Globus pallidus (tissue), 1 donor: ENCODE measurements at places on chromosomes 1 and 21.

DNA sequence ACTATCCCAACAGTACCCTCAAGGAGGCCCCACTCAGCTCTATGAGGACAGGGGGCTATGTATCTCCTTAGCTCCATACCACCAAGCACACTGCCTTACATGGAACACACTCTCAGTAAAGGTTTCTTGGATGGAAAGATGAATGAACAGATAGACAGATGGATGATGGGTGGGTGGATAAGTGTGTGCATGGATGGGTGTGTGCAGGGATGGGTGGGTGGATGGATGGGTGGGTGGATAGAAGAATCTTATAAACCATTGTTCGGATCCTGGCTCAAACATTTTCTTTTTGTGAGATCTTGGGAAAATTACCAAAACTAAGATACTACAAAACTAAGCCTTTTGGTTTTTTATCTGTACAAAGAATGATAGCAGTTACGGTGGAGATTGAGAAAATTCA, 111.0 kb upstream of the NFIA start:
- no peak for DNase-seq

GRCh38 chr1:206699626-206700025, 14.9 kb downstream of the MAPKAPK2 start:
- DNase-seq, result no peak

DNA sequence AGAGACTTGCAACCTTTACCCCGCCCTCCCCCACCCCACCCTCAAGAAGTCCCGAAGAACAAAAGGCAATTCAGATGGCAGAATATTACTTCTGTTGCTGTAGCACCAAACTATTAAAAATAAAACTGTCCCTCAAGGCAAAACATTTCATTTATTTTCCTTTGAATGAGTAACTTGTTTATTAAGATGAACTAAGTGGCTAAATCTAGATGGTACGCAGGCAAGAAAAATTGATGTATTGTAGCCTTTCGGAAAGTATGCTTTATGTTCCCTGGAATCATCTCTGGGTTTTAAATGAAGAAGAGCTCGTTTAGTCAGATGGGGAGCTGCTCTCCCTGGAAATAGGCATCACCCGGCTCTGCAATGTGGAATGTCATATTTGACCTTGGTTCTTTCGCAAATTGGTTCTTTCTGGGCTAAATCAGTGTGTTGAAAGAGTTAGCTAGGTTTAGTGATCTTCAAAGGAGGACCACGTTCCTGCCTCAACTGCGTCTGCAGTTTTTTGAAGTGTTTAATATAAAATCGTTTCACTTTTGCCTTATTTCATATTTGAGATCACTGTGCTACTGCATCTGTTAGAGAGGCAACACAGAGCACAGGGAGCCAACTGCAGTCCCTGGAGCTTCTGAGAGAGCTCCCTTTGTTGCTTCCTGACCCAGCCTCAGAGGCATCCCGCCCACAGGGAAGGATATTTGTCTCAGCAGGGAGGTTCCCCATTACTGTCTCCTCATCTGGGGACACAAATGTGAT, 61.8 kb downstream of the KIF26B start:
- no peak for DNase-seq

DNA sequence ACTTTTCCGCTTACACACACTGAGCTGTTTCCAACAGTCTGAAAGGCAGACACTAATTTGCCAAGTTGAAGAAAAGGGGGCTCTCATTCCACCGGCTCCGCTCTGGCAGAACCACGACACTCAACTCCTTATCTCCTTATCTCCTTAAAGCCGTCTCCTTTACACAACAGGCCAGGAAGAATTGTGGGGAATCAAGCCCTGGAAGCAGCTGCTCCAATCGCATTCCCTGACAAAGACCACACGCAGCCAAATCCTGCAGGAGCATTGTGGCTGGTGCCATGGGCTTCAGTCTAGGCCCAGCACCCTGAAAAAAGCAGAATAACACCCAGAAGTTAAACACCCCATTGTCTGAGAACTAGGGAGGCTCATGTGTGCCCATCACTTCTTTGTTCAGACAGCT, 24.1 kb downstream of the SUSD4 start:
- DNase-seq, result no peak

GRCh38 chr1:46687093-46687659, 15.5 kb downstream of the TEX38 start:
- no peak for DNase-seq
